Occipital lobe (tissue), 3 donors: ENCODE measurements at places on chromosomes 5 and 9.

DNA sequence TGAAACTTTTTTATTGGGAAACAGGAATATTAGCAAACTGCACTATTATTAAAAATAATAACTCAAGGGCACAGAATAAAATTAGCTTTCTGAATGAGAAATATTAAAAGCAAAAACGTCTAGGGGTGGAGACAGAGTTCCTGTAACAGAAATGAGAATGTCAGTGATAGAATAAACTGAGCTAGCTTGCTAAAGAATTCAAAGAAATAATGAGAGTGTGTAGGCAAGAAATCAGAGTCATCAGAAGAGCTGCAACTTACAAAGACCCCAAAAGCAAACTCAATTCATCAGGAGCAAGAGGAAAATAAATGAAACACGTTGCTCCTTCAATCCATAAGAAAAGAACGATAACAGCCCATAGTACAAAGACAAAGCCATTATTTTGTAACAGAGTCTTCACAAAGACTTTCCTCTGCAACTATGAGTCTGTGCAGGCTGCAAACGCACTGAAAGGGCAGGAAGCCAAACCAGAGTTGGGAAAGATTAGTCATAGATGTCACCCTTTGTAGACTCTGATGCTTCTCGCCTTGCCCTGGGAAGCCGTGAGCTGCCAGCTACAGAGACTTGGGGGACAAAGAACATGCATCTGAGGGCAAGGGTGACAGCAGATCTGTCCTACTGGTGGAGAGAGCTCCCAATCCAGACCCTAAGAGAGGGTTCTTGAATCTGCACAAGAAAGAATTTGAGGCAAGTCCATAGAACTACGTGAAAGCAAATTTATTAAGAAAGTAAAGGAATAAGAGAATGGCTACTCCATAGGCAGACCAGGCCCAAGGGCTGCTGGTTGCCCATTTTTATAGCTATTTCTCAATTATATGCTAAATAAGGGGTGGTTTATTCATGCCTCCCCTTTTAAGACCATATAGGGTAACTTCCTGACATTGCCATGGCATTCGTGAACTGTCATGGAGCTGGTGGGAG is 40.8 kb downstream of the SHC3 start:
- DNase-seq, result peak; percentile 19

DNA sequence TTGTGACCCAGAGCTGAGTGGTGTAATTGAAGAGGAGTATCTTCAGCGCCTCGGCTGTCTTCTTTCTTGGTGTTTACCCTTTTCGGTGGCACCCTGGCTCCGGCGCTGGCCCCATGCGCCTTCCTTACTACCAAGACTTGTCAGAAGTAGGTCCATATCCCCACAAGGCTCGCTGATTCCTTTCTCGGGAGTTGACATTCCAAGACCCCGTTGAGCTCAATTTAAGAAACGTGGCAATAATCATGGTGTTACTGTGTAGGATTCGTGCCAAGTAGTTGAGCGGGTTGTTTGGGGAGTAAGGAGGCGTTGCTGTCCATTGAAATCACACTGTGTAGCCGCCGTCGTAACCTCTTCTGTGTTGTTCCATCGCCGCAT is 795 bp downstream of the NDUFAF2 start:
- peak; percentile 31 for DNase-seq

GRCh38 chr9:19022206-19022605 is 10.8 kb downstream of the SAXO1 start:
- DNase-seq, result no peak

DNA sequence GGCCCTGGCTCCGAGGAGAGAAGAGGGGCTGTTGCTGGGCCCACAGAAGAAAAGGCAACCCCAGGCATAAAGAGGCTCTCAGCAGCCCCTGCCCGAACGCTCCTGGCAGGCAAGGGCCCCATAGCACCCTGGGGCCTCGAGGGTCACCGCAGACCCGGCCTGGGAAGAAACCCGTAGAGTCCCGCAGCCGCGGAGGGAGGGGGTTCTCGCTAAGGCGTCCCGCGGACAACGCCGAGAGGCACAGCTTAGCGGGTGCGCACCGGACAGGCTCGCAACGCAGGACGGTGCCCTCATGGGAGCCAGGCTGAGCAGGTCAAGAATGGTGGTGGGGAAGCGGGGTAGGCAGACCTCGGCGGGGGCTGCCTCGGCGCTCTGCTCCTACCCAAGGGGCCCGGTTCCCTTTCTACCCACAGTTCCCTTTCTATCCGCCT is 6.7 kb downstream of the PITX1 start:
- no peak for DNase-seq

- no peak for DNase-seq
Observed at GRCh38 chr5:181181650-181182565, 23.1 kb downstream of the TRIM7 start.

- DNase-seq, result no peak
Observed at GRCh38 chr5:55715519-55716078, 3.5 kb upstream of the SLC38A9 start.

GRCh38 chr9:133089271-133089671 is 27.5 kb downstream of the CEL start:
- no peak for DNase-seq

- DNase-seq, result no peak
Observed at GRCh38 chr5:1211701-1212100, 10.3 kb downstream of the SLC6A19 start.

DNA sequence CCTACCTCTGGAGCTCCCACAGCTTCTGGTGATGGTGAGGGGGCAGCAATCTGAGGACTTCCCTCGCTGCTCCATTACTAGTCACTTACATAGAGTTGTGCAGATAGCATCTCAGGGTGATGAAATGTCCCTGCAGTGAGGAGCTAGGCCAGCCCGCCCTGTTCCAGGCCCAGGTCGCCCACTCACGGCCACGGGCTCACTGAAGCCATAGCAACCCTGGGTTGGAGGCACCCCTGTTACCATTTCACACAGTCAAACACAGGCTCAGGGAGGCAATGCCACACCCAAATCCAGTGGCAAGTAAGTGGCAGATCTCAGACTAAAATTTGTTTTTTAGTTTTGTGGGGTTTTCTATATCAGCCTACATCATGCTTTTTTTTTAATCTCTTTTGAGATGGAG is 19.6 kb downstream of the SH2D3C start:
- DNase-seq, result no peak

DNA sequence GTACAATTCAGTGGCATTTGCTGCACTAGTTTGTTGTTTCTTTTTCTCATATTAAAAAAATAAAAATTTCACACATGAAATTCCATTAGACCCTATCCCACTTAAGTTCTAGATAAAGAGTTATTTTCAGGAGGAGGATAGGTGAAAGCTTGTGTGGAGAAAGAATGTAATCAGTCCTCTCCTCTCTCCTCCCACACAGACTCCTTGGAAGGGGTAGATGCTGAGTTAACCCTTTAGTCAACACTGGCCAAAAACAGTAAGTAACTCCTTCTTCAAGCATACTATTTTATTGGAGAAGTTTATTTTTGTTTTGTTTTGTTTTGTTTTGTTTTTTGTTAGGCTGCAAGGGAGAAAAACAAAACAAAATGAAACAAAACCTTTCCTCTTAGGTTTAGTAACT is 30.6 kb upstream of the LMNB1 start:
- DNase-seq, result no peak

GRCh38 chr9:93185266-93186214 is 1.6 kb downstream of the WNK2 start:
- no peak for DNase-seq

DNA sequence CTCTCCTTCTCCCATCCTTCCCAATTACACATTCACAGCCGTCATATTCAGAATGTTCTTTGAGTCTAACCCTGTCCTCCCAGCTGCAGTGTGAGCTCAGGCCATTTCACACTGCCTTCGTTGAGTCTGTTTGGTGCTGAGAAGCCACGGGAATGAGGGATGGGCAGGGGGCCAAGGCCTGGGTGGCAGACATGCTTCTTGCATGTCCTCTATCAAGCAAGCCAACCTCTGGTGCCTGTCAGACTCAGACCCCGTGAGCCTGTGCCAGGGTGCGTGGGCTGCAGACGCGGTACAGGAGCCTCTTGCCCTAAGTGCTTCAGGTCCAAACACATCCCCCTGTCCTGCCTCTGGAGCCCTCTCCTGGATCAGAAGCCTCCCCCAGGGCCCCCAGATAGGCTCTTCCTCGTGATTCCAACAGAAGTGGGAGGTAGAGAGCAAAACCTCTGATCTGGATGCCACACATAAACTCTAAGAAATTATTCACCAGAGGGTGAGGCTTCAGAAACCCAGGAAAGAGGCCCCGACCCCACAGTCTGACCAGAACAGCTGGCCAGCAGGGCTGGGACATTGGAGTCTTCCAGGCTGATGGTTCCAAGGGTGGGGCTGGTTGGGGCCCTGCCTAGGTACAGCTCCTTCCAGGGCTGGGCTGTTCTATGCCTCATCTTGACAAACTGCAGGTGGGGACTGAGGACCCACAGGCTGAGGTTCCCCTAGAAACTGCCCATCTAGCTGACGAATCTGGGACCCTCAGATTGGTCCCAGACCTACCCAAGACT is 46.7 kb upstream of the CDKN2AIPNL start:
- DNase-seq, result no peak

- DNase-seq, result no peak
Observed at GRCh38 chr9:113620377-113621161, 157.0 kb downstream of the RGS3 start.

DNA sequence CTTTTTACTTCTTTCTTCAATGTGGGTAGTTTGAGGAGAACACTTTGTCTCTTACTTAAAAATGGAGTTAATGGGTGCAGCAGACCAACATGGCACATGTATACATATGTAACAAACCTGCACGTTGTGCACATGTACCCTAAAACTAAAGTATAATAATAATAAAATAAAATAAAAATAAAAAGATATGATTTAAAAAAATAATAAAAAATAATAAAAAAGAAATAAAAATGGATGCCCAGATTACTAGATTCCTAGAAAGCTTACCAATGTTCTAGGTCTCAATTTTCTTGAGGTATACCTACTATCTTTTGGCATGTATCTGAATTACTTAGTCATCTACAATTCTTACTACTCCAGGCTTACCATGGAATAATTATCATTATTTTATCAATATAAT is 2001.6 kb upstream of the CDH9 start:
- DNase-seq, result no peak

DNA sequence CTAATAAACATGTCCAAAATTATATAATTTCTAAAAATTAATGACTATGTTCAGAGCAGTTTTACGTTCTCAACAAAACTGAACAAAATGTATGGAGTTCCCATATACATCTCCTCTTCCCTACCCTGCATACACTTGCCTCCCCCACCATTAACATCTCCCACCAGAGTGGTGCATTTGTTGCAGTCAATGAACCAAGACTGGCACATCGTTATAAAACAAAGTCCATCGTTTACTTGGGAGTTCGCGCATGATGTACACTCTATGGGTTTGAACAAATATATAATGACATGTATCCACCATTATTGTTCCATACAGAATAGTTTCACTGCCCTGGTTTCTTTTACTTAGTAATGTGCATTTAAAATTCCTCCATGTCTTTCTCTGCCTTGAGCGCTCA is 130.1 kb downstream of the APBA1 start:
- no peak for DNase-seq

- no peak for DNase-seq
Observed at GRCh38 chr9:134545543-134546245, 95.9 kb upstream of the COL5A1 start.

DNA sequence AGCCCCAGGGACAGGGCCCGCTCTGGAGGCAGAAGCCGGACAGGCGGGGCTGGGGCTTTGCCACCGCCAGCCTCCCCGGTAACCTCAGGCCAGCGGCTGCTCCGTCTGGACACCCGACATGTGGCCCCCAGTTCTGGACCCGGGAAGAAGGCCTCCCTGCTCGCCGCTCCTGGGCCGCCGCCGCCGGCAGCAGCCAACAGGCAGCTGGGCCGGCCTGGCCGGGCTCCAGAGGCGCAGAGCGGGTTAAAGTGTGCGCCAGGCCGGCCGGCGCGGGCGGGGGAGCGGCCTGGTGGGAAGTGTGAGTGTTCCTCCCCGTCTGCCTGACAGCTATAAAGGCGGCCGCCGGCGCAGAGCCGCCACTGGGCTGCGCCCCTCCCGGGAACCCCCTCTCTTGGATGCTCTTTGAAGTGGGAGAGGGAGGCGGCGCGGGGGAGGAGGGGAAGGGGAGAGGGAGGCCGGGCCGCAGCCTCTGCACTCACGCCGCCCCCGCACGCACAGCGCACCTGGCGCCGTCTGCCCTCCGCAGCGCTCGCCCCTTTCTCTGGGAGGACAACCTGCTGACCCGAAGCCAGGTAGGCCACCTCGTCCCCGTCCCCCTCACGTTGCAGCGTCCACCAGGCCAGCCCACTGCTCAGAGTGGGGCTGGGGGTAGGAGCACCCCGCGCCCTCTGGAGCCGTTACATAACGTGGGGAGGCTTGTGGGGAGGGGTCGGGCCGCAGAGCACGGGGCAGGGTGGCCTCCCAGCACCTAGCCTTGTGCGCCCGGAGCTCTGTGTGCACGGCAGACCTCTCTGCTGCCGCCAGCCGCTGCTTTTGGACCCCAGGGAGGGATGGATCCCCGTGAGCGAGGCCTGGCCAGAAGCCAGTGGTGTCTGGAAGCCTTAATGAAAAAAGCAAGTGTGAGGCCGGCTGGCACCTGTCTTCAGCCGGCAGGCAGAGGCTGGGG is at the start of gene ADAMTSL2:
Gene ADAMTSL2 (plus strand): TSS at position 359 of the 946 bp plus-strand sequence. CDS start 2,009 bp downstream, outside the sequence.
- peak; percentile 27 for DNase-seq

GRCh38 chr9:131253891-131254491 is 22.3 kb downstream of the FAM78A start:
- no peak for DNase-seq

DNA sequence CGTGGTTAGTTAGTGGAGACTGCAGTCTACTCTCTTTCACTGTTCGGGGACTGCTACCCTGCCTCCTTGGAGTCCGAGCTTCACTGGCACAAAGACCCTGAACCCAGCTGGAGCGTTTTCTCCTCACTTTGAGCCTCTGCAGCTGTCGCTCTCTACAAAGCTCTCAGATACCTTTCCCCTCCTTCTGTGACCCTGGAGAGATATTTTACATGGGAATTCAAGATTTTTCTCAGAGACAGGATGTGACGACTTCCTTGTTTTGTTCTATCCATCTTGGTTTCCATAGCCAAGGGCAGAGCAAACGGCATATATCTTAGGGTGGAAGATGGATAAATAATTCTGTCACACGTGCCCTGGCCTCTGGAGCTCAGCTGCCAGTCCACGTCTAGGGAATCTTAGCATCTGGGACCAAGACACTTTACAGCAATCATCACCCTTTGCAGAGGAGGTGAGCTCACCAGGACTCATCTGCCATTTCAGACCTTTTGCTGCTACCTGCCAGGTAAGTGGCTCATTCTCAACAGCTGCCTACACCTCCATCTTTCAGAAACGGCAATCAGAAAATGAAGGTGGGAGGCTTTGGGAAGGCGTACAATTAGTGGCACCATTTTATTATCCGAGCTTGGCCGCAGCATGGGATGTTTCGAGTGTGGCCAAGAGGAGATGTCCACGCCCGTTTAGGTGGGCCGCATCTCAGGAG is at the start of gene BTNL9:
Gene BTNL9 (plus strand): TSS at position 336 of the 700 bp plus-strand sequence. CDS start 5,224 bp downstream, outside the sequence.
- DNase-seq, result no peak

GRCh38 chr9:120775859-120776258 is 17.4 kb downstream of the FBXW2 start:
- DNase-seq, result no peak
